Fibroblast of skin of left quadriceps (primary cell): ENCODE measurements at places on chromosomes 5 and 9.

GRCh38 chr5:116396476-116397099 is 178.0 kb downstream of the SEMA6A start:
- DNase-seq = no peak

DNA sequence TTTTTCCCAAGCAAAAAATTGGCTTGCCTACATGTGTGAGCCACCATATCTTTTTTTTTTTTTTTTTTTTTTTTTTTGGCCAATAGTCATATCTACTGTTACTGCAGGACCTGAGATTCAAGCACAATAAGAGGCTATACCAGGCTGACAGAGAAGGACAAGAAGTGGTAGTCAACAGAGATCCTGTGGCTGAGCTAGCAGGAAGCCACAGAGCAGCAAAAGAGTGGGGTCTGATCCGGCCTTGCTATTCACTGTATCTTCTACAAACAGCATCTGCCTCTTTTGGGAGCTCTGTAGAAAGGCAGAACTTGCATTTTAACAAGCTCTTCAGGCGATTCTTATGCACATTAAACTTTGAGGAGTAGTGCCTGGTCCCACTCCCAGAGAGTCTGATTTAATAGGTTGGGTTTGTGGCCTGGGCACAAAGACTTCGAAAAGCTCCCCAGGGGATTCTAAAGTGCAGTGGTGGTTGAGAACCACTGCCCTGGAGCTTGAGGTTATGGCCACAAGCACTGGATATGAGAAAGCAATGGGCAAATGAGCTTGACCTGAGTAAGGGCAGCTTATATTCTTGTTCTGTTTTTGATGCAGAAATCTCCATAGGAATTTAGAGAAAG is 162.8 kb downstream of the PIK3R1 start:
- no peak for DNase-seq

- DNase-seq = no peak
Observed at GRCh38 chr9:6576987-6577386, 68.5 kb downstream of the GLDC start.

DNA sequence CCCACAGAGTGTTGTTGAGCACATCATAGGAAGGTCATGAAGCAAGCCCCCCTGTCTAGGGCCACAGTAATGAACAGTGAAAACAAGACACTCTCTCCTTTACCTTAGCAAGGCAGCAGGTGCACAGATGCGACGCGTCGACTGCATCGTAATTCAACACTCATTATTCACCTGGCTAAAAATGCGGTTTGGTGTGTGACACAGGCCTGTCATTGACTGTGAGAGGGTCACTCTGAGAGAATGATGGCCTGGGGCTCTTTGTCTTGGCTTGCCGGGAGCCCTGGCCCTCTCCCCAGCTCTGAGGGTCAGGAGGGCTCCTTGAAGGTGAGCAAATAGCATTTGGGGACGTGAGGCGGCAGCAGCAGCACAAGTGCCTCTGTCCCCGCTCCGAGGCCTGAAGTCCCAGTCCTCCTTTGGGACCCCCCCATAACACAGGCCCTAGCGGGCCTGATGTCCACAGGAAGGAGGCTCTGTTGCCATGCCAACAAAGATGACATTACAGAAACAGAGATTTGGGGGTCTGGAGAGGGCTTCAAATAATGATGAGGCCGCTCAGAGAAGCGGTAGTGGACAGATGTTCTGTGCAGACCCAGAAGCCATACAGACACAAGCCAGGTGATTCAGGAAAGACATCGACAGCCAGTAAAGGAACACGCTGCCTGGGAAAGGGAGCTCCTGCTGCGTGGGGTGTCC is 46.7 kb downstream of the SHB start:
- no peak for DNase-seq

GRCh38 chr9:85430659-85431338 is 311.0 kb downstream of the AGTPBP1 start:
- no peak for DNase-seq

- peak; percentile 26 for DNase-seq
Observed at GRCh38 chr9:132877824-132878694, at the start of gene AK8. AK8 (minus strand) TSS chr9:132878284; CDS start chr9:132878255, 29 bp downstream.

- no peak for DNase-seq
Observed at GRCh38 chr5:181053488-181054121, 13.5 kb downstream of the BTNL9 start.

DNA sequence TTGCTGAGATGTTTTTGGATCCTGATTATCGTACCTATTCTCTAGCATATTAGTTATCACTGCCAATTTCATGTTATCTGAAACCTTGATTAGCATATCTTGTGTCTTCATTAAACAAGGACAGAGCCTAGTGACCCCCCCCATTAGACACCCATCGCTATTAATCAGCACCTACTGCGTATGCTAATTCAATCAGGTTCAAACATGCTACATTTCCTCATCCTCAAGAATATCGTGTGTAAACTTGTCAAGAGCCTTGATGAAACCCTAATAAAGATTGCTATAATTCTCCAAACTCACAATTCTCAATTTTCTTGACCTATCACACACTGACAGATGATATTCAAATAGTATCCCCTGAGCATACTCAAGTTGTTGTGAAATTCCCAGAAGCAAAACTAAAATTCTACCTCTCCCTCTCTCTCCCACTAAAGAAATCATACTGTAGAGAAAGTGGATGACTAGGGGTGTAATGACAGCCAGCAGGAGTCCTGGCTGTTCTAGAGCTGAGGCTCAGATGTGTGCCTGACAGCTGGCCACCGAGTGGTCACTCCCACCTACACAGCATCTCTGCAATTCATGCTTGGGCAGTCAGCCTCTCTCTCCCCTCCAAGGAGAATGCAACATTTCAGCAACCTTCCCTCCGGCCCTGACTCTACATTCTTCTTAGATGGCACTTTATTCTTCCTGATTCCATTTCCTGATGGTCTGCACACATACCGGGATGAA is 9.2 kb upstream of the ZNF354A start:
- DNase-seq = no peak
